Muscle of back (tissue), 13 donors: ENCODE measurements at places on chromosomes 6 and 20.

DNA sequence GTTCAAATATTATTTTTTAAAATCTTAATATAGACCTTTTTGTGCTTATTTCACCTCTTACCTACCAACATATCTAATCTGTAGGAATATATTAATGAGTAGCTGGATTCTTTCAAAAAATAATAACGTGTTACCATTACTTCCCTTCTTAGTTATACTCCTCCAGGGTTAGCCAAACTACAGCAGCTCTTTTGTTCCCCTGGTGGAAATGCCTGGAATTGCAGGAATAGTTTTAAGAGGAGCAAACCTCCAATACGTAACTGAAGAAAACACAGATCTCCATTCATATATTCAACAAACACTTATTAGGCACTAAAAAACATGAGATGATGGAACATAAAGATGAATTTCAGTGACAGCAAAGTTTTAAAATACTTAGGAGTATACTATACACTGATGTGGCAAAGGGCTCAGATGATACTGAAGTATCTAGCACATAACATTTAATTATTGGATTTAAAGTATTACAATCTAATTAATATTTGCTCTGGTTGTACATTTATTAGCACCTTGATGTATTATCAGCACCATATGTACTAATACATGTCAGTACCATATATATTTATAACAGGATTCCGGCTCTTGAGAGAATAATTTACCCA is 78.3 kb downstream of the TBX18 start:
- DNase-seq = no peak

DNA sequence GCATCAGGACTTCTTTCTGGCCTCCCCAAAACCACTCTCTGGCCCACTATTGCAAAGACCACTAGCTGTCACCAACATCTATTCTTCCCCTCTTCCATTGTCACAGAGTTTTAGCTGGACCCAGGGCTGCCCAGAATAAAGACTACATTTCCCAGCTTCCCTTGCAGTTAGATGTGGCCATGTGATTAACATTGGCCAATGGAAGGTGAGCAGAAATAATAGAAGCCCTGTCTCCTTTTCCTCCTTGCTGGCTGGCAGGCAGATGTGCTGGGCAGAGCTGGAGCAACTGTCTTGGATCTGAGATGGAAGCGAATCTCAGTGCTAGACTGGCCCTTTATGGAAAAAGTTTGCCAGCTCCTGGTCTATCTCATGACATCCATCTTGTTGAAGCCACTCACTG is 97.0 kb downstream of the KCNB1 start:
- DNase-seq = no peak

DNA sequence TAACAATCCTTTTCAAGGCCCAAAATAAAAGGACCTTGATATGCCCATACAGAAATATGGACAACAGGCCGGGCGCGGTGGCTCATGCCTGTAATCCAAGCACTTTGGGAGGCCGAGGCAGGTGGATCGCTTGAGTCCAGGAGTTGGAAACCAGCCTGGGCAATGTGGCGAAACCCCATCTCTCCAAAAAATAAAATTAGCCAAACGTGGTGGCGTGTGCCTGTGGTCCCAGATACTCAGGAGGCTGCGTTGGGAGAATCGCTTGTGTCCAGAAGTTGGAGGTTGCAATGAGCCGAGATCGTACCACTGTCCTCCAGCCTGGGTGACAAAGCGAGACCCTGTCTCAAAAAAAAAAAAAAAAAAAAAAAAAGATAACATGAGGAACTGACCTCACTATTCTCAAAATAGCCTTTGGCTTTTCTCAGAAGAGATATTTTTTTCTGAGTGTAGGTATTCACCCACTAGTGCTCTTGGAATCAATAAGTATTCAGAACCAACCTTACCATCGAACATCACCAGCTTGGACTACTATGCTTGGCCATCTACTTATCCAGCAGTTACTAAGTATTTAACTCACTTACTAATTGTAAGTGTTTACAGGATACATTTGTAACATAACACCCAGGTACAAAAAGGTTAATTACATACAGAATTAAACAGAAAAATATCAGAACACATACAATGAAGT is 99.2 kb downstream of the OR2B2 start:
- DNase-seq = no peak

- DNase-seq = no peak
Observed at GRCh38 chr20:34557936-34558319, 590 bp upstream of the MAP1LC3A start.
